ENCODE measurements at places on chromosomes 7 and 10.

DNA sequence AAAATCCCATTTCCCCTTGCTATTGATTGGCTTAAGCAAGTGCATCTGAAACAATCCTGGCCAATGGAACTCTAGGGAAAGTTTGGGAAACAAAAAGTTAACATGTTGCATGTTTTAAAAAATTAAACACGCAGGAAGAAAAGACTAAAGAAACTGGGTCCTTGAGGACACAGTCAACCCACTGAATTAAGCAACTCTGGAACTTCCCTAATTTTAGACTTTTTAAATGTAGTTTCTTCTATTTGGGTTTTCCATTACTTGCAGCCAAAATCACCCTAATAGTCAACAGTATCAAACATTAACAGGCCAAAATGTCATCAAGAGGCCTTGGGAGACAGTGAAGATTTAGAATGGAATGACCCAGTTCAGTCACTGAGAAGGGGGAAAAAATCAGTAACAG lies 40.6 kb downstream of the OSBPL3 start:
- DNase-seq: no peak

DNA sequence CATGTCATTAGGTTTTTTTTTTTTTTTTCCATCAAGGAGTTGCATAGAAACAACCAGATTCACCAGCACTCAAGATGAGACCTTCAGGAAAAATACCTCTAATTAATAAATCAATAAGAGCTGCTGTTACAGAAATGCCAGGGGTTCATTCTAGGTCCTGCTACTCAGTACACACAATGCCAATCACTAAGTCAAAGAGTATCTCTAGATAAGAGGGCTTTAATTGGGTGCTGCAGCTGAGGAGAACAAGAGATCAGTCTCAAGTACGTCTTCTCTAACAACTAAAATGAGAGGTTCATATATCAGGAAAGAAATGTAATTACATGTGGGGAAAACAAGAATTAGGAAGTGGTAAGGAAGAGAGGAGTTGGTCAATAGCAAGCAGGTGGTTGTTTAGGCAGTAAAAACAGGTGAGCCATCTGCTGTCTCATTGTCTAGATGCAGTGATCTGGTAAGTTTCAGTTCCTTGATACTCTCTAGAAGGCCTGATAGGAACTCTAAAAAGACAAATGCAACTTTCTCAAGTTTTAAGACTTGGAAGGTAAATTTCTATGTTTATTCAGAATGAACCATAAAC lies 272.9 kb upstream of the ZWINT start:
- no peak for DNase-seq

- no peak for DNase-seq
Measured at GRCh38 chr10:113047605-113047962, 97.5 kb downstream of the TCF7L2 start.

- no peak for DNase-seq
Measured at GRCh38 chr7:157807510-157807909, 470.7 kb downstream of the DNAJB6 start.

GRCh38 chr10:10600004-10600403 lies 417.7 kb upstream of the CELF2 start:
- DNase-seq: no peak

DNA sequence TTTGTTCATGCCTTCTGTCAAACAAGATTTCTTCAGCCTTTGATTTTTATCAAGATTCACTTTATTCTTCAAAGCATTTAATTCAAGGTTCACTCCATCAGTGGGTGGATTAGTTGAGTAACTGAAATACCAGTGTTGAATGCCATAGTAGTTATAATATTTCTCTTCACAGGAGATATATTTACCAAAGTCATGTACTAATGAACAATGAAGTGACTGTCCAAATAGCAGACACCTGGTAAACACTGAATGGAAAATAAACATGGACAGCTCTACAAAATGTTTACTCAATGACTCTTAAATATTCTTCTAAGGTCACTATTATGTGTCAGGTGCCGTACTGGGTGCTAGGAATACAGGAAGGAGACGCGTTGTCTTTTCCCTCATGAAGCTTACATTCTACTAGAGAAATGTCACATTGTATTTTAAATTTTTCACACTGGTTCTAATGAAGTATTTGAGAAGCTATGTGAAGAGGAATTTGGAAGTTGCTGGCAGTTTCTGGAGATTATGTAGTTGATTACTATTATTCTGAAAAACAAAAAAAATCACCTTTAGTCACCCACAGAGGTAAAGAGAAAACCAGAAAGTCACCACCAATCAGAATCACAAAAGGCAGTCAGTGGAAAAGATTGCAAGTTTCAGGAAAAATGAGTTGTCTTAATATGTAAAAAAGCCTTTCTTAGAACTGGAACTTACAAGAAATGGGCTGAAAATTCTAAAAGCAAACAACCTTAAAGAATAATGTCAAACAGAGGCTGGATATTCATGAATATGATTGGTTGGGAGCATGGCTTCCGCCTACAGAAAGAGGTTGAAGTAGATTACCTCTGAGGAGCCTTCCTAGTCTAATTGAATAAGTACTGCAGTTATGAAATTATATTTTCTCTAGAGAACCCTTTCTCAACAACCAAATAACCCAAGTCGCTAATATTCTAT lies 84.5 kb downstream of the RTKN2 start:
- no peak for DNase-seq

GRCh38 chr7:137434946-137435345 lies 91.4 kb upstream of the PTN start:
- no peak for DNase-seq

DNA sequence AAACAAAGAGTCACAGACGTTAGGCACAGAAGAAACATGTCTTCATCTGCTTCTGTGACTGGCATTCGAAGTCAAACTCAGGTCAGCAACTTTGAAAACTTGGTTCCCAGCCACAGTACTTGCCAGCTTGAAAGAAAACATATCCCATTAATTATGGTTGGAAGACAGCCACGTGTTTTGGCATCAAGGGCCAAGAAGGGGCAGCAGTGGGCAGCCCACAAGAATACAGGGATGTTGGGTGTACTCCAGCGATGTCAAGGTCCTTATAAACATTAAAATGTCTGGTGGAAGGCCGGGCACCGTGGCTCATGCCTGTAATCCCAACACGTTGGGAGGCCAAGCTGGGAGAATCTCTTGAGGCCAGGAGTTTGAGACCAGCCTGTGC lies 29.5 kb downstream of the JCAD start:
- no peak for DNase-seq

DNA sequence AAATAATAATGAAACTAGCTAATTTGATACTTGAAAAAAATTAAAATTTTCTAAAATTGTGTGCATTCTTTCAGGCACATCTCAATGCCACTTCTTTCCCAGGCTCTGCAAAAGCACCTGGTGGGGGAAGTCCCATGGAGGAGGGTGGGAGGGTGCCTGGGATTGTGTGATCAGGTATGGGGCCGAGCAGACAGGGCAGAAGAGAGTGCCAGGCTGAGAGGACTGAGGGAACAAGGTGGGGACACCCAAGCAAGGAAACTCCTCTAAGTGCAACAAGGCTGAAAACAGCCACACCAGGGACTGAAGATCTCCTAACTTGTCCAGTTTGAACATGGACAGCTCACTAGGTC lies 13.8 kb downstream of the PARP12 start:
- no peak for DNase-seq

- DNase-seq: no peak
Measured at GRCh38 chr7:11332186-11332864, 358.7 kb downstream of the PHF14 start.

DNA sequence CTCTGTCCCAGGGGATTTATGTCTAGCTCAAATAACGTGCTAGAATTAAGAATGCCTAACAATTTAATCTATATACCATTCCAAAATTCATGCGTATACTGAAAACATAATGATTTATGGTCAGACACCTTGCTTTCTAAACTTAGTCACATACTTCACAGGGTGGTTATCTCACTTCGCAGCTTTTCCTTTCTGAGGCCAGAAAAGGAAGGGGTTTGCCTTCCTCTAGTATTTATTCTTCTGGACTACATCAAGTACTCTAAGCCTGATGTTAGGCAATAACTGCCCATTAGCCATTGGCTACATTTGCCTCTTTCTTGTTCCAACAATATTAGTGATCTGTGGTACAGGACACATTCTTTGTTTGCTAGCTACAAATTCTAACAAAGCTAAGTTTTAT lies 72.6 kb upstream of the FHIP2A start:
- no peak for DNase-seq

DNA sequence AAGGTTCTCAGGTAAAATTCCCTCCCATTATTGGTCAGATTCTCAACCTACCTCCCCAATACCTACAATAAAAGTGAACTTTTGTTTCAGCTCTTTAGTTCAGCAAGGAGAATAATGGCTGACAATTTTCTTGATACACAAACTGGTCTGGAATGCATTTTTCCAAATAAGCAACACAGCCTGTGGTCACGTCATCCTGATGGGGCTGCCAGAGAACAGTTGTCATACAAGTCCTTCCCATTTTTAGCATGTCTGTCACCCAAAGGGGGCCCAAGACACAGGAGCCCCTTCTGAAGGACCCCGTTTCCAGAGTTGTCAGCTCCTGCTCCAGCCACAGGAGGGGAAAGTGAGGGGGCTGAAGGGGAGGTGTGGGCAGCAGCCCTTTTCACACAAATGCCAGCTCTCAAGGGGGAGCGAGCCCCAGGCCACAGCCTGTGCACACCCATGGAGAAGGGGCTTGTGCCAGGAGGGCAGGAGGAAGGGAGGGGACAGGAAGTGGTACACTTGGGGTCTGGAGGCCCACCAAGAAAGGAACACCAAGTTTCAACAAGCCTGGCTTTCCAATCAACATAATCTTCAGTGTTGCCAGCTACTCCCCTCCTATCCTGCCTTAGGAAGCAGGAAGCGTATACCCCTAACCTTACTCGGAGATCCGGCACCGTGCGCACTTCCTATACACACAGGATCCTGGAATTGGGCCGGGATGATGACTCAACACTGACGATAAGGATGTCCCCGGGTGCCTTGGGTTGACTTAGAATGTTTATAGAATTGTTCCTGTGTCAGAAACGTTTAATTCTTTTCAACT lies 43.4 kb upstream of the PDLIM1 start:
- DNase-seq: no peak

GRCh38 chr10:46555713-46556514 lies 544 bp downstream of the GPRIN2 start:
- DNase-seq: no peak

GRCh38 chr7:90661290-90662151 lies 65.4 kb downstream of the CDK14 start:
- no peak for DNase-seq

DNA sequence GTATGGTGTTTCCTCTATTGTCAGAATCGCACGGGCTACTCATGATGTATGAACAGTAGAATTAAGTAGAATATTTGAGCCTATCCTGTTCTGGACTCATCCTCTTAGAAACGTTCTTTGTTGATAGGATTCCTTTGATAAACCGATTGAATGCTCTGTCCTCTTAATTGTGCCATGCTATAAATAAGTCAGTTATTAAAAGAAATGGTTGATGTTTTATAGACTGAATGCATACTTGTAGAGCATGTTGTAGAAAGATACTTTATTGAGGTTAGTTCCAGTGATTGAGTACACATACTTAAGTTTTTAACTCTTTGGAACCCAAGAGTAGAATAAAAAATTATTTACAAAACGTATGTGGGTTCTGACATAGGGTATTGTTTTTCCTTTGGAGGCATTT lies 54.9 kb upstream of the HBP1 start:
- no peak for DNase-seq

DNA sequence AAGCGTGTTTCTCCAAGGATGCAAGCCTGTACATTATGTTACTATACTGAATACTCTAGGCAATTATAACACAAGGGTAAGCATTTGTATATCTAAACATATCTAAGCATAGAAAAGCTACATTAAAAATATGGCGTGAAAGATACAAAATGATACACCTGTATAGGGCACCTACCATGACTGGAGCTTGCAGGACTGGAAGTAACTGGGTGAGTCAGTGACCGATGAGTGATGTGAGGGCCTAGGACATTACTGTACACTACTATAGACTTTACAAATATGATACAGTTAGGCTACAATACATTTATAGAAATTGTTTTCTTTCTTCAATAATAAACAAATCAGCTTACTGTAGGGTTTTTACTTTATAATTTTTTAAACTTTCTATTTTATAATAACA lies 1127.2 kb upstream of the LRRN3 start:
- no peak for DNase-seq

DNA sequence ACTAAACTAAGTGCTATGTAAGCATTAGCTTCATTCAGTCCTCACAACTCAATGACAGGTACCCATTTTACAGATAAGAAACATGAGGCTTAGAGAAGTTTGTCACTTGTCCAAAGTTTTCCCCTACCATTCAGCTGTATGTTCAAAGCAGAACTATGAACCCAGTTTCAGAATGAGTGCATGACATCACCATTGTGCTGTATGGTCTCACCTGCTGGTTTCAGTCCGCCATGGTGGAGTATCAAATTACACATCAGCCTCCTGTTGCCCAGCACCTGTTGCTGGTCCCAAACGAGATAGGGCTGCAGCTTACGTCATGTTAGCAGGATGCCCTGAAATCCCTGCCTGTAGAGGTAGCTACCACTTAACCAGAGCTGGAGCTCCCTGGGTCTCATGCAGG lies 95.0 kb downstream of the DYNC1I1 start:
- no peak for DNase-seq

DNA sequence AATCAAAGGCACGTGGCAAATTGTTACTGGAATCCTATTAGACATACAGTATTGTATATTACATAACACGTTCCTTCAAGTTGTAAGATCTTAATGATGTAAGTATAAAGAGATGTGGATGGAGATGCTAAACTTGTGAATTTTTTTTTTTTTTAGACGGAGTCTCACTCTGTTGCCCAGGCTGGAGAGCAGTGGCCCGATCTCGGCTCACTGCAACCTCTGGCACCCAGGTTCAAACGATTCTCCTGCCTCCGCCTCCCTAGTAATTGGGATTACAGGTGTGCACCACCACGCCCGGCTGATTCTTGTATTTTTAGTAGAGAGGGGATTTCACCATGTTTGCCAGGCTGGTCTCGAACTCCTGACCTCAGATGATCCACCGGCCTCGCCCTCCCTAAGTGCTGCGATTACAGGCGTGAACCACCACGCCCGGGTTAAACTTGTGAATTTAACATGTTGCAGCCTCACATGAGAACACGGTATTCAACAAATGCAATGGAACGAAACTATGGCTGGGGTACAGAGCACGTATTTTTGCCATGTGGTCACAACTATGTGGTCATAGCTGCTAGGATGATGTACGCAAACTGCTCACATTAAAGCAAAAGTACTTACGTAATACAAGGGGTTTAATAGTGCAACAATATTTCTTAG lies 818 bp upstream of the SUPV3L1 start:
- DNase-seq: peak; percentile 47

DNA sequence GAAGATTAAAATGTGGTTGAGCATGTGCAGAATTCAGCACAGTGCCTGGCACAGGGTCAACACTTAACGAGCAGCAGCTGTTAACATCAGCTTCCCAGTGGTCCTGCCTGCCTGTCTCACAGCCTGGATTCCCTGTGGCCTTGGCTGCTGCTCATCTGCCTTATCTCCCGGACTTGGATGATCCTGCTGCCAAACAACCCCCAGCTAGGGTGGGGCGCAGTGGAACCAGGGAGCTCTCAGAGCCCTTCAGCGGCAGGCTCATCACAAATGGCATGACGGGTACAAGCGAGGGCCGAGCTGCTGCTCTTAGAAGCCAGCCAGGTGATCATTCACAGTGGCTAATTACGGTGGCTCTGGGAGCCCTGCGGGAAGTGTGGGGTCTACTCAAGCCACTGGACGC lies 13.0 kb upstream of the SMARCD3 start:
- DNase-seq: no peak
